ENCODE measurements at places on chromosomes 5 and 9. TPM values are rescaled to one million over a fixed set of nuclear protein-coding genes. Genes with fewer than 3 reads are reported as not detected.

Gene TBC1D13
- 6.5 TPM for total RNA-seq

Gene HTR1A
- 20.4 TPM for total RNA-seq

Gene CDH6
- 37.1 TPM for total RNA-seq

Gene GLRA1
- total RNA-seq = under 0.01 TPM

Gene PCDHB15
- total RNA-seq = 18.3 TPM

Gene FBP2
- not detected for total RNA-seq

Gene SLC2A6
- 12.6 TPM for total RNA-seq

All from frontal cortex (tissue), 4 donors.